Left ventricle myocardium superior (tissue), 1 donor: ENCODE measurements at places on chromosomes 6 and 20. TPM values are rescaled to one million over a fixed set of nuclear protein-coding genes. Genes with fewer than 3 reads are reported as not detected.
A peak's percentile ranks its signal among the peaks of the same experiment; 100 is the strongest.

WRNIP1 gene
- total RNA-seq, result 45.1 TPM

HSPA1L gene
- total RNA-seq, result 2.0 TPM

VWA7 gene
- 12.8 TPM for total RNA-seq

PRL gene
- total RNA-seq, result not detected

MLIP gene
- total RNA-seq, result 436 TPM

HLA-DRB1 gene
- total RNA-seq, result 34.3 TPM

UBE2C gene
- 1.0 TPM for total RNA-seq

GRCh38 chr6:12335131-12335527, 45.0 kb downstream of the EDN1 start:
- no peak for DNase-seq

- no peak for DNase-seq
These were observed 84.5 kb upstream of the LRFN2 start for GRCh38 chr6:40671694-40672050.

GRCh38 chr6:9140172-9140571, 704.8 kb upstream of the SLC35B3 start:
- DNase-seq, result no peak

GRCh38 chr6:84260926-84261325, 33.5 kb upstream of the CEP162 start:
- DNase-seq, result no peak

- no peak for DNase-seq
These were observed 79.6 kb upstream of the SIRPA start for GRCh38 chr20:1815502-1816085.

DNA sequence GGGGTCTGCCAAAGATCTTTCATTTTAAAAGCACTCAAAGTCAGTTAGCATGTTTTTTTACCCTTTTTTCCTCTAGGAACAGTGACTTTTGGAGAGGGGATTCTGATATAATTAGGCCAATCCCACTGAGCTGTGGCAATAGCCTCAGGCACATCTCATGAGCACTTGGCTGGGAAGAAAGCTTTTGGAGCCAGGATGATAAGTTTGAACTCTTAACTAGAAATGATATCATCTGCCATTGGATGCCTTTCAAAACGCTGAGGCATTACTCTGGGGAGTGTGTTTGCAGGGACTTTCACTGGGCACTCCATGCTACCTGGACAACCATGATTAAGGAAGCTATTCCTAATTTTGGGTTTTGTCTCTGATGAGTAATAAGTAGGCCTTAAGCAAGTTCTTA, 3.7 kb downstream of the SCGN start:
- DNase-seq, result no peak

GRCh38 chr6:152034631-152035030, 227.1 kb downstream of the ESR1 start:
- DNase-seq, result no peak

- DNase-seq, result peak; percentile 39
These were observed 42.6 kb downstream of the RBM38 start for GRCh38 chr20:57433657-57434389.

DNA sequence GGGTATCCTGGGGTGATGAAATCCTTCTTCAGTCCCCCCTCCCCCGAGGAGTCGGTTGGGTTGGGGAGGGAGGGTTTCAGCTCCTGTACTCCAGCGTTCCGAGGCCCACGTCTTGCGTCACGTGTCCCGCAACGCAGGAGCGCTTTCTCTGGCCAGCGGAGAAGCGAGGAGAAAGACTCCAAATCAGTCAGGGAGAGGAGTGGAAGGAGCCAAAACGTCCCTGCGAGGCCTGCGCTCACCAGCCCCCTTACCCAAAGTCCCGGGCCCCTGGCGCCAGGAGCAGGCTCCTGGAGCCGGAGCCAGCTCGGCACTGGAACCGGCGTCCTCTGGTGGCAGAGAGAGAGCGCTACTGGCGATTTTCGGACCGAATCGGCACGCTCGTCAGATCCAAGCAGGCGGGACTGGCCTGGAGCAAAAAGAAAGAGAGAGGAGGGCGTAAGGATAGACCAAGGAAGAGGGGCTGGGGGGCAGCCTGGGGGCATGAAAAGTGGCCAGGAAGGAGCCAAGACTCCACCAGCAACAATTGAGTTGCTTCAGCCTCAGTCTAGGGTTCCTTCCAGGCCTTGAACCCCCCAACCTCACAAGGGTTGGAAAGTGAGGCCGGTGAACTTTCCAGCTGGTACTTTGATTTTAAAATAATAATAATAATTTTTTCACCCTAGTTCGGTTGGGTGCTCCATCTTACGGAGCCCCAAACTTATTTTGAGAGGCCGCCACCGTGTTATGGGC, at the start of gene GNAS:
TSS of gene GNAS (plus strand) at position 174 of the 729 bp plus-strand sequence.
- peak; percentile 79 for DNase-seq

- no peak for DNase-seq
These were observed 364.9 kb upstream of the RSPO3 start for GRCh38 chr6:126753606-126754005.

DNA sequence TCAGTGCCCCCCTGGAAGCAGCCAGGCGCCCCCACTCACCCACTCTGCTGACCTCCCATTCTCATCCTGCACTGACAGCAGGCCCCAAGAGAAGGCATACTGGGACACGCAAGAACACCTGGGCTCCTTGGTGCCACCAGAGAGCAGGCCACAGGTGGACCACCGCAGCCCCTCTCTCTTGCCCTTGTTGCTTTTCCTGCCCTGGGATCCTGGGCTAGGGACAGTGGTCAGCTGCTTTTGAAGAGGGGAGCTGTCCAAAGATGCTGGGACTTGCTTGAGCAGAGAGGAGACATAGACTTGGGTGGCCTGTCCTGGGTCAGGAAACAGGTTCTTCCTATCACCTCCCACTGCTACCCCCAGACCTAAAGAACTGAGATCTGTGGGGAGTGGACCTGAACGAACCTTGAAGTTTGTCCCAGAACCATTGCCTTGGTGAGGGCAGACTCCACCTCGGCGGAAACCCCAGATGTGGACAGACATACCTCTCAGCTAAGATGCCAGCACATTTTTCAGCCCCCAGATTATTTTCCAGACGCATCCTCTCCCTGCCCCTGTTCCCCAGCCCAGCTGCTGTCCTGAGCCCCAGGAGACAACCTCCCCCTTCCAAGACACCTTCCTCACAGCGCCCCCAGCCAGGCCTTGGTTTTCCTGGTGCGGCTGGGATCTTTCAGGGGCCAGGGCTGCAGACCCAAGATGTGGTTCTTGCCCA, 1.1 kb downstream of the GLP1R start:
- DNase-seq, result no peak

DNA sequence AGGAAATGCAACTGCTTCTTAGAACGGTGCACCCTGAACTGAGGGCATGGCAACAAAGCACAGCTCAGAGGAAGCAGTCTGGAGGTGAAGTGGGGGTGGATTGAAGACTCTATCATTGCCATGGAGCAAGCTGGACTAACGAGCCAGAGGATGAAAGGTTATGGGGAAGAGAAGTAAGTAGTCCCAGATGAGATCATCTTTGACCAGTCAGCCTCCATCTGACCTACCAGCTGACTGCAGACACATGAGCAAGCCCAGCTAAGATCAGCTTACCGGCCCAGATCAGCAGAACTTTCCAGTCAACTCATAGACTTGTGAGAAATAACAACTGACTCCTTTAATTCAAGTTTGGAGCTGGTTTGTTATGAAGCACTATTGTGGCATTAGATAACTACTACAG, 9.1 kb upstream of the JAG1 start:
- no peak for DNase-seq

DNA sequence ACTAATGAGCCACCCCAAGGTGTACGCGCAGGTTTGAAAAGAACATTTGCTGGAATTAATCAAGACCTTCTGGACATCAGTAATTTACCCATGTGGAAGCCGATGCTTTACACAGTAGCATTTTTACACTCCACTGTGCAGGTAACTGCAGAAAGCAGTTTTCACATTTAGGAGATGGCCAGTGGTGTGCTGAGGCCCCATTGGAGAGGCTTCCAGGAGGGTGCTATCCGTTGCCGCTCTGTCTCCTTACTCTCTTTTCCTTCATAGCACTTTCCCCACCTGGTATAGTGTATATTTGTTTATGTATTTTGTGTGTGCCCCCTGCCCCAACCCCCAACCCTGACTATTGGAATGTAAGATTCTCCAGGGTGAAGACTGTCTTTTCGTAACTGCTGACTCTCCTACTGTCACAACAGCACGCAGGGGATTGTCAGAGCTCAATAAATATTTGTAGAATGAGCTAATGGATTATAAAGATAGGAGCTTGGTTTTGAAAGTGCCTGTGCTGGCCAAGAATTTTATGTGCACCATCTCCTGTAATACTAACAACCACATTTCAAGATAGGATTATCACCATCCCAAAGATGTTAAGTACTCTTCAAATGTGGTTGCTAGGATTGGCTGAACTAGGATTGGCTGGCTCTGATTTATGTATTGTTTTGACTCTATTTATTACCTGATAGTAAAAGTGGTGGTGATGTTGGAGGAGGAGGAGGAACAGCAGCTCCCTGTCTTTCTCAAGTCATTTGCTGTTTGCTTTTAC, 74.0 kb upstream of the GLP1R start:
- no peak for DNase-seq

GRCh38 chr6:108948181-108948661, 100.0 kb downstream of the ARMC2 start:
- DNase-seq, result peak; percentile 66

DNA sequence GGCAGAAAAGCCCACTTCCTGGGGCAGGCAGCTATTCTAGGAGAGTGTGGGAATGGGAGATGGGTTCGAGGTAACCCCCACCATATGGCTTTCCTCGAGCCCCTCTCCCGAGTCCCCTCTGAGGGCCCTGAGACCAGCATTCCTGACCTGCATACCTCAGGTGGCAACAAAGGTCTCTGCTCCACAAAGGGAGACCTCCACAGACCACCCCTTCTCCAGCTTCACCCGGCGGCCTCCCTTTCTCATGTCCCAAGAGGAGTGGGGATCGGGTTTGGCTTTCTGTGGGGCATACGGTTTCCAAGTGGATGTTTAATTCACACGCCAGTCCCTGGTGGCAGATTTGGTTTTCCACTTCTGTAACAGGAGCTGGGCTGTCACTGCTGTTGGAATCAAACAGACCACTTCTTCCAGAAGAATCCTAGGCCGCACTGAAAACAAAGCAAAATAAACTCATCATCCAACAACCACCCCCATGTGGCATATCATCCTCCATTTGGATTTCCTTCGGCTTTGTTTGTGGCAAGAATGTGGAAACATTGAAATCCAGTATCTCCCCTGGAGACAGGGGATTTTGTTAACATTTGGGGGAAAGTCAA, 83.2 kb downstream of the DLL1 start:
- no peak for DNase-seq

DNA sequence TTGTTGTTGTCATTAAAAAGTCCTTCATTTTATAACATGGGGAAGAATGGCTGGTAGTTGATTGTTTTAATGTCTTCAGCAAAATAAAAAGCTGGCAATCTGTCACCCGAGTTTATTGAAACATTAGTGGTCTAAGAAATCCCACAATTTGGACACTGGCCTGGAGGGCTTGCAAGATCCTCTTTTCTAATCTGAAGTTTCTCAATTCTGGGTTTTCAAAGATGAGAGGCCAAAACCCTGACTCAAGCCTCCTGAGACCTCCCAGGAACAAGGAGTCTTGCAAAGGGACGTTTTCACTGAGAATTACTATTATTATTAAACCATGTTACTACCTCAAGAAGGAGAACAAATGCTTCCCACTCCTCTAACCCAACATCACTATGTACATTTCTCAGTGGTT, 19.5 kb downstream of the MAP1LC3A start:
- DNase-seq, result no peak

- DNase-seq, result peak; percentile 75
These were observed 65.4 kb upstream of the RIN2 start for GRCh38 chr20:19692685-19693119.

DNA sequence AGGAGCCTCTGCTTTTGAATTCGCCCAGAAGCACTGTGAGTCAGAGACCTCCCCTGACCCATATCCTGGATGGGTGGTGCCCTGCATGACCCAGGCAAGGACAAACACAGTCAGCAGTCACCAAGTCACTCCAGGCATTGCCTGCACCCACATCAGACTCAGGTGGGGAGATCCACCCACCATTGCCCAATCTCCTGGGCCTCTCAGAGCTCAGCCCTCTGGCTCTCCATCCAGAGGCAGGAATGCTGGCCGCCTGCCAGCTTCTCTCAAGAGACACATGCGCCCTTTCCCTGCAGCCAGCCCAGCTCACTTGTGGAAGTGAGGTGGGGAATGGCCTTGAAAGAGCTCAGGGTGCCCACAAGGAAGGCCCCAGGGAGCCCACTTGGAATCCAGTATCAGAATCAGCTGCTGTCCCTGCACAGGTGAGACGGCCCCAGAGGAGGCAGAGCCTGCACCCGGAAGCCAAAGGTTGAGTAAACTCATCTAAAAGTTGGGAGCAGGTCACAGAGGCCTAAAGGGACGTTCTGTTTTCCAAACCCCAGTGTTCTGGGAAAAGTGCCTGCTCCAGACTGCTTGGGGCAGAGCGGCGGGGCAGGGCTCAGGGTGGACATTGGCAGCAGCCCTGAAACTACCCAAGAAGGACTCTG, 129.8 kb downstream of the PREX1 start:
- DNase-seq, result peak; percentile 93

DNA sequence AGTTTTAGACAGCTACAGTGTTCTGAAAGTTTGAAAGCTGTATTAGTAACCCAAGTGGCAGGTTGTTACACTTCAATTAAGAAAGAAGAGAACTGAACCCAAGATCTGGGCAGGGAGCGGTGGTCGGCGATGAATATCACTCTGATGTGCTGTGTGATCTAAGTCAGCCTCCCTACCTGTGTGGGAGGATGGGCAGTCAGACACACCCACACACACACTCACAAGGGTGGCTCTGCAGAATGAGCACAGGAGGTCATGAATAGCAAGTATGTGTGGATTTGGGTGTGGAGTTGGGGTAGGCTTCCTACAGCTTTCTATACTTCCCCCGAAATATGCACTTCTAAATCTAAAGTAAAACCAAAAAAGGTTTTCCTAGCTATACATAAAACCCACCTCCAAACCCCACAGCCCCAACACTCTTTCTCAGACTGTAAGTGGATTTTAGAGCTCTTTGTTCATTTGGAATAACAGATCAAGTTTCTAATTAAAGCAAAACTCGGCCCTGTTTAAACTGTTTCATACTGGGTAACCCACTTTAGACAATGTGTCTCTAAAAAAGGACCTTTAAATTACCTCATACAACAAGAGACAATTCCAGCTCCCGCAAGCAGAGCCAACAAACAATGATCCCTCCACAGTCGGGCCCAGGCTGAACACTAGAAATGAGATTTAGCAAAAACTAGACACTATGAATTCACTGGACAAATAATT, 19.4 kb downstream of the TNFRSF21 start:
- DNase-seq, result no peak

DNA sequence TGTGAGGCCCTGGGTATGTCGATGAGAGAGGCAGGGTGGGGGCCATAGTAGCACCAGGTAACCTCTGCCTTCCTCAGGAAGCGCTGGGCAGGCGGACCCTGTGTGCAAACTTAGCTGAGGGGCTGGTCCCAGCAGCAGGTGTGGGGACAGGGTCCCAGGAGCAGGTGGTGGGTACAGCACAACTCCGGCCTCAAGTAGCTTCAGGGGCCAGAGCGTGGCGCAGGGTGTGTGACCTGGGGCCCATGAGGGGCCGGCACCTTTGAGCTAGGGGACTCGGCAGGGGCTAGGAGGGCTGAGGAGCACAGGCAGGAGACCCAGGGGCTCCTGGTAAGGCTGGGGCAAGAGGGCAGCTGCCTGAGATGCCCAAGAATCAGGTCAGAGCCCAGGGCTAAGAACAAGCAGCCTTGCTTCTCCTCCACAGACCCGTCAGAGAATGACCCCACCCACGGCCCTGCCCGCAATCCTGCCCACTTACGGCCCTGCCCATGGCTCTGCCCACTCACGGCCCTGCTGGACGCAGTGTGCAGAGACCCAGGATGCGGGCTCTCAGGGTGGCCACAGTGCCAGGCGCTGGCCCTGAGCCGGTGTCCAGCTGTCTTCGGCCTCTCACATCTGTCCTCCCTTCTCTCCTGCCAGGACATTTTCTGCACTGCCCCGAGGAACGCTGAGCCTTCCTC, 30.9 kb downstream of the CHRNA4 start:
- peak; percentile 7 for DNase-seq

GRCh38 chr6:15244620-15245360, 1.1 kb upstream of the JARID2 start:
- DNase-seq, result peak; percentile 92
